Kidney glomerular epithelial cell (primary cell): ENCODE measurements at places on chromosomes 1 and 21.

DNA sequence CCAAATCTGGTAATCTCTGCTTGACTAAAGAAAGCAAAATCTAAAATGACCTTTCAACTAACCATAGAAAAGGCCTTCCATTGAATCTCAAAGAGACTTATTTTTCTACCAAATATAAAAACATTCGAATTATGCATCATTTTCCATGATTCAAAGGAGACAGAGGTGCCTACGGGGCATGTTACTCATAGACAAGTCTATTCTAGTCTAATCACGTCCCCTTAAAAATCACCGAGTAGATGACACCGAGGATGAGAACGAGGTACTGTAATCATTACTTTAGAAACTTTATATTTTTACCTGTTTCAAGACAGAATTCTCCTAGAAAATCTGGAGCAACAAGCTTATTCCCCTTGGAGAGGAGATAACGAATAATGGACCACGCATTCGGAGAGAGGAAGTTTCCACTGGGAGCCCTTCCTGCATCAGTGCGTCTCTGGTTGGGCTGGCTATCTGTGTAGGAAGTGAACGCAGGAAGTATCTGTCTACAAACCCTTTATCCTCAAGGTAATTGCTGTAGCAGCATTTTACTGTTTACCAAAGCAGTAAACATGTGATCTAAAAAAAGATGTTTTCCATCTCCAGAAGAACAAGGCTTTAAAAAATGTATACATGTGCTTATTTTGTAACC, 9.5 kb downstream of the ERG start:
- DNase-seq = no peak

- no peak for DNase-seq
These were observed 293.1 kb downstream of the USP25 start for GRCh38 chr21:16022921-16023320.

DNA sequence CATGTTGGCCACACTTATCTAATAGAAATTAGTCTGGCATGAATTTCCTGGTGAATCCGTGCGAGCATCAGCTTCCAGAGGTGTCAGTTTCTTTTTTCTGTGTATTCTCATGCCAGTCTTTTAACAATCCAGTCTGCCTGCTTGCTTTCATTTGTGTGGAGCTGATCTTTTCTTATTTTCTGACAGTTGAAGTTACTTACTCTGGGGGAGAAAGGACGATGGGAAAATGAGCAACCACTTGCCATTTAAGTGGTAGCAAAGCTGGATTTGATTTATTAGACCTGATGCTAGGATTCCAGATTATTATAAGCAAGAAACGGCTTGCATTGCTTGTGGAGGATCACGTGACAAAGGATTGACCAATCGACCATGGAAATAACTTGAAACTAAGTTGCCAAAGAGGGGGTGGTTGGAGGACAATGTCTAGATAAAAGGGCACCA, 24.3 kb upstream of the APP start:
- peak; percentile 80 for DNase-seq

GRCh38 chr21:29961291-29962027, 21.7 kb upstream of the GRIK1 start:
- no peak for DNase-seq

DNA sequence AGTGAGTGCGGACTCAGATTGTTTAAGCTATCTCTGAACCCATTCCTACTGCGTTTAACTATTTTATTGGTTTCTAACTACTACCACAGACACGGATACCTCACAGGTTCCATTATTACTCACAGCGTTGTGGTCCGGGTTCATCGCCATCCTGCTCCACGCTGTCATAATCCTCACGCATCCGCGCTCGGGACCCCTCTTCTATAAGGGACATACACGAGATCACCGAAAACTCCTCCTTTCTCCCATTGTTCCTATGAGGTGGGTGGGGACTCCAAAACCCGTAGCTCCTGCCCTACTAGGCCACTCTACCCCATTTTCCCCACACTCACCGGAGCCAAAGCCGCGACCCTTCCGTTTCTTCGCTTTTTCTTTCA, 610 bp downstream of the RBM8A start:
- DNase-seq = no peak

DNA sequence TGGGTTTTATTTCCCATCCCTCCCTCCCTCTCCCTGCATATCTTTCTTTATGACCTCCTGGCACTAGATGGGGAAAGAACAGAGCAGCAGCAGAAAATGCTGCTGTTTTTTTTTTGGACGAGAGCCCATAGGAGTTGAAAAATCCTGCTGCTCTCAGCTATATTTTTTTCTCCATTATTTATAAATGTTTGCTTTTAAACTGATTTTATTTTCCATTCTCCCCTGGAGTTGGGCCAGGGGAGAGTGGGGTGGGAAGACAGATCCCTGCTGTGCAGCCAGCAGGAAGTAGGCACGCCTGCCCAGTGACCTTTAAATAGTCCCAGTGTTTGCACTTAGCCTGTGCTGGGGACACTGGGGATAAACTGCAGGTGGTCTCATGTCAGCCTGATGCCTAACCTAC, 17.4 kb downstream of the SFT2D2 start:
- no peak for DNase-seq

DNA sequence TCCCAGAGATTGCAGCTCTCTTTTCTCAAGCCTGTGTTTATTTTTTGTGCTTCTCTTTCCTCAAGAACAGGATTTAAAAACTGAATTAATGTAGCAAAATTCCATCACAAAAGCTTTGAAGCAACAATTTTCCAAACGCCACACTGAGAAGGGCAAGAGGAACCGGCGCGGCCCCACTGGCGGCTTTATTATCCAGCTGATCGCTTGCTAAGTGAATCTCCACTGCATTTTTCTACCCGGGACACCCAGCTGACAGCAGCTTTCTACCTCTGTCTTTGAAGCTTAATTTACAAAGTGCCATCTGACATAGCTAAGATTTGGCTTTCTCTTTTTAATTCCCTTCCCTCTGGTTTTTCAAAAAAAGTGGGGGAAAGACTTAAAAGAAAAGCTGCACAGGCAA, 369.3 kb upstream of the C1orf174 start:
- DNase-seq = no peak

DNA sequence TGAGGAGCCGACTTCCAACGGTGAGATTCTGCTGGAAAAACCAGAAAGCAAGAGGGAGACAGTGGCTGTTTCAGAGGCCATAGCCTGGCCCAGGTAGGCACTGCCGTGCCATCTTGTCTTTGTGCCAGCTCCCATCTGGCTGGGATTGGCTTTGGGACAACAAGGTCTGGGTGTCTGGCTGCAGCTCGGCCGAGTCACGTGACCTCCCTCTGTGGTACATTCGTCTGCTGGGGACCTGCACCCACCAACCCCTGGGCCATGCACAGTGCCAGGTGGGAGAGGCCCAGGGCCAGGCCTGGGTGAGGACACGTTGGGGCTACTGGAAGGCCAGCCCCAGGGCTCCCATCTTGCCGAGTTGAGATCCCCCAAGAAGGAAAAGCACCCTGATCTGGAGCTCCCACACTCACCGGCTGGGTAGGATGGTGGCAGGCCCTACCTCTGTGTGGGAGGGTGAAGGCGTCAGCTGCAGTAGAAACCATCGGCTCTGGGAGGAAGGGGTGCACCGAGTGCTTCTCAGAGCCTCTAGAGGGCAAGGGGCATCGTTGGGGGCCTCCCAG, 25.3 kb upstream of the TTC34 start:
- DNase-seq = no peak

DNA sequence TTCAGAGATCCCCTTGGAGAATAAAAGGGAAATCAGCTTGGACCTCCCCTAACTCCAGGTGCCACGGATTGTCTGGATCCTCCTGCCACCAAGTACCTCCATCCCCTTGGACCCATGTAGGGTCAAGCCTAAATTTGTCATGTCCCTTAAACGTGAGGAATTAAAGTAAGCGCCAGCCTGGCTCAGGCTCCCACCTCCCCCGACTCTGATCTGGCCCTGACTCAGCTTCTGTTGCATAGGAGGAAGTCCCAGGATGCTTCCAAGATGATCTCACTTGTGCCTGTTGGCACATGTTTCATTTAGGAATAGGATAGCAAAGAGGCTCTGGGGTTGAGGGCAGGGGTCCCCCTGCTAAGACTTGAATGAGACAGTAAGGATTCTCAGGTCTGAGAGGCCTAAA, 231.9 kb upstream of the JUN start:
- DNase-seq = peak; percentile 41

DNA sequence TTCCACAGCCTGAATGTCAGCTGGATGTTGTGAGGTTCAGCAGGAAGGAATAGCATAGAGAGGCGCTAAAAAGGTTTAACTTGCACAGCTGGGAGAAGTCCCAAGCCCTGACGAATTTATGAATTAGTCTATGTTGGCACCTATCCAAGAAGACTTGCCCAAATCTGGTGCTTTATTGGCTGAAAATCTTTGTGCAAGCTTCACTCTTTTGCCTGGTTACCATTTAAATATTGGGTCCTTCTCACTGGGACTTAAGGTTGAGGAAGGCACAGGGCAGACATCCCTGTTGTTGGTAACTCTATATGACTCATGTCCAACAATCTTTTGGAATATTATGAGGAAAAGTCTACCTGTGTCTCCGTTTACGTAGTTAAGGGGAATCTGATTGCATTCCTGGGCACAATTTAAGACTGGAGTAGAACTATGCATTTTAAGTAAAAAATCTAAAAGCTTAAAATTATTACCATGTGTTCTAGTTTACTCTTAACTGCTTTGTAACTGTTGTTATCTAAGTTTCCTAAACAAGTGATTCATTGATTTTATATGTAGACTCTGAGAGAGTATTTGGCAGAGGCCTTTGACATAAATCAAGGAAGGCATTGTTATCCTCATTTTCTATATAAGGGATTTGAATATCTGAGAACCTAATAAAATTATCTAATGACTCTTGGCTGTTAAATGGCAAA, 181.7 kb upstream of the DPYD start:
- DNase-seq = no peak

DNA sequence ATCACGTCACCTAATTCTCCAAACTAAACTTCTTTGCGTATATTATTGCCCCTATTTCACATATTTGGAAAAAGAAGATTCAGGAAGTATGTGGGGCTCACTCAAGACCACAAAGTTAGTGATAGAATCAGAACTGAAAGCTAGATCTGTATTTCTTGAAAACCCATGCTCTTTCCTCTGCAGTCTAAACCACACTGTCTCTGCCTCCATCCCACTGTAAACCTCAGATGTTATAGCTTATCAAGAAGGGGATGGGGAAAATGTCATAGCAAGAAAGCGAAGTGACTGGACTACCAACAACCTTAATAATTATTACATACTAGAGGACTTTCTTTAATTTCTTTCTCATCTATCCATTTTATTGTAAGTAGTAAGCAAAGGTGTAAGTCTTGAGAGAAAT, 257.7 kb upstream of the SGIP1 start:
- no peak for DNase-seq

DNA sequence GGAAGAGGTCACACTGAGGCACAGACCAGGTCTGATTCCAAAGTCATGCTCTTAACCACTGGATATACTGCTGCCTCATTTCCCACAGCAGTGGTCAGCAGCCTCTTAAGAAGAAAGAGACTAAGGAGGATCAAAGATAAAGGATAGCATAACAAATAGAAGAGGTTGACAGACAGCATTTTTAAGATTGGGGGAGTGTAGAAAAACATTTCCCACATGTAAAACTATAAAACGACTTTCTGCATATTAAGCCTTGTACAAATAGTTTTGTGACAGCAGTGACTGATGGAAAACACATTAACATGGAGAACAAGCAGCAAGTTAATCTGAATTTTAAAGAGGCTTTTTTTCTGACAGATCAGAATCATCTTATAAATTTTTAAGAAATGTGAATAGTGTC, 92.0 kb downstream of the SELENOF start:
- DNase-seq = no peak

- DNase-seq = no peak
These were observed 76.2 kb downstream of the CD46 start for GRCh38 chr1:207828046-207828445.

- no peak for DNase-seq
These were observed 10.8 kb upstream of the PADI1 start for GRCh38 chr1:17194133-17194475.

GRCh38 chr1:48831120-48831978, 54.7 kb upstream of the BEND5 start:
- DNase-seq = no peak

DNA sequence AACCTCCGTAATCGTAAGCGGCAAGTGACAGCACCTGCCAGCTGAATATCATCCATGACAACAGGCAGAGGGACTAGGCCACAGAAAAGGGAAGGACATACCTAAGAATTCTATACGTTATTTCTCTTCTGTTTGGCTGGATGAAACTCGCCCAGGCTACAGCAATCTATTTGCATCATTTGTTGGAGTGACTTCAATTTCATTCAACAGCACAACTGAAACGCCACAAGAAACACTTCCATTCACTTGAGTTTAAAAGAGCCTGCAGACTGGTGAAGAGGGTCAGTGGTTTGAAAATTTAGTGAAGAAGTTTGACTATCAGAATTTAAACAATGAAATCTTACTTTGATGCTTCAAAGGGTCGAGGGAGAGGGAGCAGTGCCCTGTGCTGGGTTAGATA, 378.7 kb downstream of the LMO4 start:
- no peak for DNase-seq

GRCh38 chr1:198889101-198889500, 250.3 kb downstream of the PTPRC start:
- no peak for DNase-seq

DNA sequence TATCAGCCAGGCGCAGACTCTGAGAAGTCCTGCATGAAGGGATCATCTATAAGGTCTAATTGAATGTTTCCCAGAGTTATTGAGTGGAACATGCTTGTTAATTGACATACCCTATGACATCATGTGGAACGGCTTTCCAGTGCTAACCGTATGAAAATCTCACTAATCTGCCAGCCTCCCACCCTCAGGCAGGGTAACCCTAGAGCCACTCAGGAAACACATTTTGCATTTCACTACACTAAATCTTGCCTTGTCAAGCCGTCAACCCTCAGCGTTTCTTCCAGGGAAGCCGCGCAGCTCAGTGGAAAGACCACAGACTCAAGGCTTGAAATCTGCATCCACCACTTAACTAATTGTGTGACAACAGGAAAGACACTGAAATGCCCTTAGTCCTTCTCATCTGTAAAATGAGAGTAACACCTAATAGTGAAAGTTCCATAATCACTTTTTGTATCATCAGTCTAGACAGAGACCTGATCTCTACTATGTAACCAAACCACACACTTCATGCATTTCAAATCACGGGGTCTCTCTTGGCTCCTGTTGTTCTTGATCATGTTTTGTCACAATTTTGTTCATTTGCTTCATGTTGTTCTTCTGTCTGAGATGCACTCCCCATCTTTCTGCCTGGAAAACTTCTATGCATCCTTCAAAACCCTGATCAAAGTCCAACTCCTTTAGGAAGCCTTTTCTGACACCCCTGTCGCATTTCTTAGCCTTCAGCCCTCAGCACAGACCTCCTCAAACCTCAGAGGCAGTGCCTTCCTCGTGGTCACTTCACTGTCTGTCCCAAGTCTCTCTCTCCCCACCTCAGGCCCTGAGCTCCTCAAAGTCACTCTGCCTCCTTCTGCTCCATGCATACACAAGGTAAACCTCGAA, 246.5 kb downstream of the TOMM20 start:
- no peak for DNase-seq

- no peak for DNase-seq
These were observed 18.4 kb downstream of the ZBTB17 start for GRCh38 chr1:15957221-15958095.

GRCh38 chr1:245599371-245600174, 444.8 kb downstream of the KIF26B start:
- DNase-seq = no peak

GRCh38 chr1:96722161-96722922, 758 bp downstream of the PTBP2 start:
- no peak for DNase-seq
